Right lobe of liver (tissue), 6 donors: ENCODE measurements at places on chromosomes 1 and 21. TPM values are rescaled to one million over a fixed set of nuclear protein-coding genes. Genes with fewer than 3 reads are reported as not detected.
A peak's percentile ranks its signal among the peaks of the same experiment; 100 is the strongest.

URB2 gene
- total RNA-seq, result 3.8 TPM

DNA sequence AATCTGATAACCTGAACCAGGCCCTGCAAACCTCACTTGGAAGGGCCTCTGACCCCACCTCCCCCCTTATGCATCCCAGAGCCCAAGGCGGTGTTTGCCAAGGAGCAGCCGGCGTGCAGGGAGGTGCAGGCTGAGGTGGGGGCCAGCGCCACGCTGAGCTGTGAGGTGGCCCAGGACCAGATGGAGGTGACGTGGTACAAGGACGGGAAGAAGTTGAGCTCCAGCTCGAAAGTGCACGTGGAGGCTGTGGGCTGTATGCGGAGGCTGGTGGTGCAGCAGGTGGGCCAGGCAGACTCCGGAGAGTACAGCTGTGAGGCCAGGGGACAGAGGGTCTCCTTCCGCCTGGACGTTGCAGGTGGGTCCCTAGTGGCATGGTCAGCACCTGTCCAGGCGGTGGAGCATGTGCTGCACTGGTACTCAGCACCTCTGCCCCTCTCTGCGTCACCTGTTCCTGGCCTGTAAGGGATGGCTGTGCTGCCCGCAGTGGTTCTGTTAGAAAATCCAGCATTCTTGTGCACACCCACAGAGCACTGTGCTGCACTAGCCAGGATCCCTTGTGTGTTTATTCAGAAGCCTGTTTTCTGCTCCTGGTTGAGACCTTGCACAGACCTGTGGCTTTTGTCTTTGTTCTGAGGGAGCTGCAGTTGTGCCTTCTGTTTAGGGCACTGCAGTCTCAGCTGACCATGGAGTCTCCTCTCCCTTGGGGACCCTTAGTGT lies 11.6 kb downstream of the OBSCN start:
- DNase-seq, result no peak

- no peak for DNase-seq
Measured at GRCh38 chr1:90027281-90027680, 32.4 kb downstream of the ZNF326 start.

DNA sequence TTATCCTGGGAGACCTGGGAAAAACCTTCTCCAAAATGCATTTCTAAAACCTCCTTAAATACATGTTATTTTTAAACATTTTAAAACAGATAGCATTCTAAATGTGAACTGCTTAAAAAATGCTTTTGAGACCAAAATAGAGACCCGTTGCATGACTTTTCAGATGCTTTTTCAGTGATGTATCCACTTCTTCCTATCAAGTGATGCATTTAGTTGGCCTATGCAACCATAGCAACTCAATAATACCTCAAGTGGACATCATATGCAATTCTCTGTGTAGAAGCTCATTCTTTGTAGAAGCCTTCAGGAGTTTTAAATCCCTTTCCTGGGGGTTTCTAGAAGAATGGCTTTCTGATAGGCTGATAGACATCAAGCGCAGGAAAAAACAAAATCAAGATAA lies 94.5 kb upstream of the RAVER2 start:
- DNase-seq, result no peak

FOXD3 gene
- not detected for total RNA-seq

WNT3A gene
- not detected for total RNA-seq

DNA sequence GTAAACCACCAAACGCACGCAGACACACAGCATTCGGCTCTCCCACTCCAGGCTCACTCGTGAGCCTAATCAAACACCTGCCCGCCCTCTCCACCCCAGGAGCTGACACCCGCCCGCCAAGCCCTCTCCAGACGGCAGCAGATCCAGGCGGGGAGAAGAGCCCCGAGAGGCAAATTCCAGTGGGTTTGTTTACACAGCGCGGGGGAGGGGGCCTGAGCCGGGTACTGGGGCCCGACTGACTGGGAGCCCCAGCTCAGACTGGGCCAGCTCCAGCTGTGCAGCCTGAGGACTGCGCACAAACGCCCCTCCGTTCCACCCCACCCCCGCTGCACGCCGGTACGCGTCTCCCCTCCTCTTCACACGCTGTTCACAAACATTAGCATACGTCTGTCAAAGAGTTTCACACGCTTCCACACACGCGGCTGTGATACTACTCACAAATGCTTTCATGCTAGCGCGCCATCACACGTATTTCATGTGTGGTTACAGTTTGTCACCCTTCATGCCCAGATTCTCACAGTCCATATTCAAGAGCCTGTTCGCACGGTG lies 1.0 kb upstream of the EFNA1 start:
- peak; percentile 79 for DNase-seq

DNA sequence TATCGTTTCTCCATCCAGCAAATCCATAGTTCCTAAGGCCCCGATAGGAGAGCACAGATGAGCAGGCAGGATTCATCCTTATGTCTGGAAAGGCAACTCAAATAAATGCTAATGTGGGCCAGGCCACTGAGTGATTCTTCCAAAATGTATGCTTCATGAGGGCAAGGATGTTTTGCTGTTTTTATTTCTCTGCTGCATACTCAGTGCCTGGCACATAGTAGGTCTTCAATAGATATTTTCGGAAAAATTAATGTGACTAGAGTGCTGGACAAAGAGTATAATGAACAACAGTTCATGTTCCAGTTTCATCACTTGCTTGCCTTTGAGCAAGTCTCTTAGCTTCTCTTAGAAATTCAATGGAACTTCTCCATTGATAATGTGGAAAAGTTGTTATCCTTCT lies 357.7 kb downstream of the PRDM2 start:
- DNase-seq, result no peak

GRCh38 chr1:6094246-6094645 lies 48.6 kb downstream of the KCNAB2 start:
- no peak for DNase-seq

MPZ gene
- 2.7 TPM for total RNA-seq

DNA sequence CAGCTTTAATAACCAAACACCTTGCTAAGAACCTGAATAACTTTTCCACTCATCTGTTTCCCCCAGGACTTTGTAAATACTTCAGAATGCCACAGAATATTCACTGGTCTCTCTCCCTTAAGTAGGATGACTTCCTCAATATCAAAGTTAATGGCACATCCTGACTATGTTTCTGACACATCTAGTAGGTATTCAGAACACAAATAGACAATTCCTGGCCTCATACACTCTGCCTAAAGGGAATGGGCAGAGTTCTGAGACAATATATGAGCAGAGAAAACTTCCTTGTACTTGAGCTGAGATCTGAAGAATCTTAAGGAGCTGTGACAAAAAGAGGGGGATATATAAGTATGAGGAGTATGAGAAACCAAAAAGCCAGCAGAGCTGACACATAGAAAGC lies 34.8 kb downstream of the ANKRD13C start:
- no peak for DNase-seq

- no peak for DNase-seq
Measured at GRCh38 chr1:188426561-188426960, 1597.8 kb downstream of the PLA2G4A start.

GRCh38 chr1:237025358-237026074 lies 16.5 kb upstream of the RYR2 start:
- no peak for DNase-seq

DNA sequence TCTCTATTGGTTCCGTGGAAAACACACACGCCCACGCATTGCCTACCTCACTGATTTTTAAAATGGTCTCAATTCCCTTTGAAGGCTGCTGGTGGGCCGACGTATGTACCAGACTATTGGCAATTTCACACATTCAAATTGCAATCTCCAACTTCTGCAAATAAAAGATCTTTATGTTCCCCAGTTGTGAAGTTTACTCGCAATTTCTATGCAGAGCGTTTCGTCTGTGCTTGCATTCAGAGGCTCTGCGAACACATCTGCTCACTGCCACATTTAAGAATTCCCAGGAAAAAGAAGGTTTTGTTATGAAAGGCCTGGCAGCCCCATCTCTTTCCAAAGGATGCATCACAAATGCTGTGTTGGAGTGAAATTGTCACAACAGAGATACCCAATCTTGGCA lies 288.0 kb upstream of the KAZN start:
- no peak for DNase-seq

C1orf116 gene
- total RNA-seq, result 0.31 TPM

PRRX1 gene
- total RNA-seq, result 0.55 TPM

DNA sequence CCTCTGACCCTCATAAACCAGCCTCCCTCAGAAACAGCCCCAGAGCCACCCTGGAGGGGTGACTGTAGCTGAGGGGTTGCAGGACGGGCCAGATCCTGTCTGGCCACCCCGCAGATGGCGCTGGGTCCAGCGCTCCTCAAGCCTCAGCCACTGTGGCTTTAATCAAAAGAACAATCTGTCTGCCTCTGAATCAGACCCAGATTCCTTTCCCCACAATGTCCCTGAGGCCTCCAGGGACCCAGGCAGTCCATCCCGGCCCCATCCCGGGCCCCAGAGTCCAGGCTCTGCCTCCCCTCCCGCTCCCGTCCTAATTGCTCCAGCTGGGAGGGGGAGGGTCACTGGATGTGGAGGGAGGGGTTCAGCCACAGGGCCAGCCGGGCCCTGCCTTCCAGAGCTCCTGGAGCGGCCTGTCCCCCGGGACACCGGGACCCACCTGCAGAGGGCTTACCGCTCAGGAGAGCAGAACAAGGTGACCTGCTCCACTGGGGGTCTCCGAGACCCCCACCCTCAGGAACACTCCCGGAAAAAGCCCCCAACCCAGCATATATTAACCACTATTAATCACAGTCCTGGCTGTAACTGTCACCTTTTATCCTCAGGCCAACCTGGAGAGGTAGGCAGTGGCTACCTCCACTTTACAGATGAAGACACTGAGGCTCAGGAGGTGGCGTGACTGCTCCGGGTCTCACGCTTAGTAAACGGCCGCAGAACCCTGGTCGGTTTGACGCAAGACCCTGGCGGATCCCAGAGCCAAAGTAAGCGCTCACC lies 836 bp upstream of the FBLIM1 start:
- DNase-seq, result no peak

TNFRSF8 gene
- 0.19 TPM for total RNA-seq
